M059J (cell line): ENCODE measurements at places on chromosomes 12 and 14. TPM values are rescaled to one million over a fixed set of nuclear protein-coding genes. Genes with fewer than 3 reads are reported as not detected.

Gene TSPAN31
- 36.2 and 57.0 TPM in 2 replicates for total RNA-seq

Gene HCAR3
- not detected in 2 replicates for total RNA-seq

Gene DIP2B
- 12.3 and 22.0 TPM in 2 replicates for total RNA-seq

Gene EML1
- 32.0 and 32.6 TPM in 2 replicates for total RNA-seq

Gene LGMN
- 56.7 and 62.0 TPM in 2 replicates for total RNA-seq

Gene SMARCC2
- 32.4 and 34.5 TPM in 2 replicates for total RNA-seq

Gene GUCY2C
- not detected in 2 replicates for total RNA-seq

Gene PRIMA1
- not detected in 2 replicates for total RNA-seq

Gene FOXN4
- total RNA-seq = not detected in 2 replicates

Gene GNS
- 152 and 210 TPM in 2 replicates for total RNA-seq

Gene KRT85
- total RNA-seq = not detected in 2 replicates

Gene PLEKHD1
- not detected in 2 replicates for total RNA-seq

Gene IGF1
- not detected in 2 replicates for total RNA-seq

Gene ARHGEF40
- total RNA-seq = 12.0 and 24.8 TPM in 2 replicates

Gene SLC10A1
- not detected in 2 replicates for total RNA-seq

Gene NEUROD4
- not detected in 2 replicates for total RNA-seq

Gene KRT77
- not detected in 2 replicates for total RNA-seq

Gene ISCU
- 90.9 and 102 TPM in 2 replicates for total RNA-seq
